ENCODE measurements at places on chromosomes 4 and X.

DNA sequence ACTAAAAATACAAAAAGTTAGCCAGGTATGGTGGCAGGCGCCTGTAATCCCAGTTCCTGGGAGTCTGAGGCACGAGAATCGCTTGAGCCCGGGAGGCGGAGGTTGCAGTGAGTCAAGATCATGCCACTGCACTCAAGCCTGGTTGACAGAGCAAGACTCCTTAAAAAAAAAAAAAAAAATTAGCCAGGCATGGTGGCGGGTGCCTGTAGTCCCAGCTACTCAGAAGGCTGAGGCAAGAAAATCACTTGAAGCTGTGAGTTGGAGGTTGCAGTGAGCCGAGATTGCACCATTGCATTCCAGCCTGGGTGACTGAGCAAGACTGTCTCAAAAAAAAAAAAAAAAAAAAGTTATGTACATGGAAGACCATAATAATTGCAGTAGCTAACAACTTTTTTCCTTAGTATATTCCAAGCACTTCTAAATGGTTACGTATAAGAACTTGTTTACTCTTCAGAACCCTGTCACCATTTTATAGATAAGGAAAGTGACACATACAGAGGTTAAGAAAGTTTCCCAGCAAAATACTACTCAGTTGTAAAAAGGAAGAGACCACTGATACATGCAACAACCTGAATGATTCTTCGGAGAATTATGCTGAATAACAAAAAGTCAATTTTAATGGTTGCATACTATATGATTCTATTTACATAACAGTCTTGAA, 24.5 kb downstream of the RUFY3 start:
- no peak overlapping the region for H3K4me3 ChIP-seq
- no peaks in the 10 kb centered on the region for H3K36me3 ChIP-seq
- no peaks in the 10 kb centered on the region for H3K4me1 ChIP-seq
- DNase-seq, result no peak
- no peak overlapping the region for H3K27ac ChIP-seq
- no peaks in the 10 kb centered on the region for H3K27me3 ChIP-seq

GRCh38 chr4:83885256-83886182, 349.6 kb downstream of the GPAT3 start:
- H3K36me3 ChIP-seq, result no peaks in the 10 kb centered on the region
- H3K4me1 ChIP-seq, result no peaks in the 10 kb centered on the region
- H3K27me3 ChIP-seq, result no peaks in the 10 kb centered on the region
- no peak overlapping the region for H3K4me3 ChIP-seq

- DNase-seq, result no peak
- H3K4me1 ChIP-seq, result no peaks in the 10 kb centered on the region
- H3K36me3 ChIP-seq, result no peaks in the 10 kb centered on the region
Measured at GRCh38 chrX:10356979-10357378, 200.2 kb downstream of the CLCN4 start.

DNA sequence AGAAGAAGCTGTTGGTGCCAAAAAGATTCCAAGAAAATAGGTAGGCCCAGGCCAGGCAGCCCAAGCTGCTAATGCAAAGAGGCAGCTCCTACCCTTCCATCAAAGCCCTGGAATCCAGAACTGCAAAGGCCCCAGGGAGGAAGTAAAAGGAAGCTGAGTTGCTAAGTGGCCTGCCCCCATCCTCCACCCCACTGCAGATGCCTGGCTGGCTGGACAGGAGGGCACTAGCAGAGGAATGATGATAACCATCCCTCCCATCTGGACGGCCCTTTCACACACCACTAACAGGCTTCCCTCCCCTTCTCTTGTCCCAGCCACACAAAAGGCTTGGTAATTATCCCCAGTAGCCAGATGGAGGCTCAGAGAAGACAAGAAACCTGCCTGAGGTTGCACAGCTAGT, 32.4 kb upstream of the PJA1 start:
- no peak for DNase-seq
- no peaks in the 10 kb centered on the region for H3K36me3 ChIP-seq
- no peak overlapping the region for H3K4me3 ChIP-seq
- H3K27ac ChIP-seq, result no peak overlapping the region
- peaks cover 59% of the 10 kb centered on the region for H3K27me3 ChIP-seq

- no peaks in the 10 kb centered on the region for H3K4me1 ChIP-seq
- H3K27me3 ChIP-seq, result no peaks in the 10 kb centered on the region
- no peaks in the 10 kb centered on the region for H3K36me3 ChIP-seq
Measured at GRCh38 chr4:21517126-21517859, 431.3 kb downstream of the KCNIP4 start.

DNA sequence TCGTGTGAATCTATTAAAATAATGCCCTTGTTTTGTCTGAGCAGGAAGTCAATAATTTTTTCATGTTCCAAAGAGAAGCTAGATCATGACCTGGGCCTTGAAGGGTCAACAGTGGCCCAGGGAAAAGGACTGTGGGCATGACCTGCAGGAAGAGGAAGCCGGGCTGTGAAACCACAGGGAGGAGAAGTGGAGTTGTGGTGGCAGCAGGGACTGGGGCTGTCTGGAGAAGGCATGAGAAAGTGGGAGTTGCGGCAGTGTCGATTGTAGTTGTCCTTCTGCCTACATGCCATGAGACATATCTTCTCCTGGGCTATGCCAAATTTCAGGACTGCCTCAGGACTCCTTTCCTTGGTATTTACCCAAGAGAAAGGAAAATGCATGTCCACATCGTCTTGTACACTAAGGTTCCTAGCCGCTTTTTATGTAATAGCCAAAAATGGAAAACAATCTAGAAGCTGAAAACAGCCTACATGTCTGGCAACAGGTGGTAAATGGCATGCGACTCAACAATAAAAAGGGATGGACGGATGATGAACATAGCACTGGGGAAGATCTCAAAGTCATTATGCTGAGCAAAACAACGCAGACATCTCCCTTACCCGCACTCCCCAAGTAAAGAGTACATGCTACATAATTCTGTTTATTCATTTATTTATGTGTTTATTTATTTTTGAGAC, 13.6 kb upstream of the PTTG2 start:
- no peaks in the 10 kb centered on the region for H3K27me3 ChIP-seq
- H3K4me1 ChIP-seq, result no peaks in the 10 kb centered on the region
- DNase-seq, result peak; percentile 41
- no peaks in the 10 kb centered on the region for H3K36me3 ChIP-seq

- H3K27ac ChIP-seq, result no peak overlapping the region
- no peaks in the 10 kb centered on the region for H3K27me3 ChIP-seq
- peak; percentile 87 for DNase-seq
- no peaks in the 10 kb centered on the region for H3K36me3 ChIP-seq
- H3K4me3 ChIP-seq, result no peak overlapping the region
- no peaks in the 10 kb centered on the region for H3K4me1 ChIP-seq
Measured at GRCh38 chr4:52376132-52376704, 282.9 kb downstream of the USP46 start.

GRCh38 chr4:173936861-173937260, 346.6 kb downstream of the FBXO8 start:
- H3K4me3 ChIP-seq, result no peak overlapping the region
- no peak for DNase-seq
- no peaks in the 10 kb centered on the region for H3K27me3 ChIP-seq

GRCh38 chr4:4420421-4420820, 33.5 kb downstream of the NSG1 start:
- peaks cover 60% of the 10 kb centered on the region for H3K36me3 ChIP-seq
- H3K27ac ChIP-seq, result no peak overlapping the region
- no peak overlapping the region for H3K4me3 ChIP-seq
- no peak for DNase-seq
- H3K27me3 ChIP-seq, result no peaks in the 10 kb centered on the region

GRCh38 chrX:97847885-97848679, 964.4 kb downstream of the RPA4 start:
- H3K27me3 ChIP-seq, result peaks cover 2% of the 10 kb centered on the region
- H3K27ac ChIP-seq, result no peak overlapping the region
- H3K4me1 ChIP-seq, result no peaks in the 10 kb centered on the region
- no peak for DNase-seq

DNA sequence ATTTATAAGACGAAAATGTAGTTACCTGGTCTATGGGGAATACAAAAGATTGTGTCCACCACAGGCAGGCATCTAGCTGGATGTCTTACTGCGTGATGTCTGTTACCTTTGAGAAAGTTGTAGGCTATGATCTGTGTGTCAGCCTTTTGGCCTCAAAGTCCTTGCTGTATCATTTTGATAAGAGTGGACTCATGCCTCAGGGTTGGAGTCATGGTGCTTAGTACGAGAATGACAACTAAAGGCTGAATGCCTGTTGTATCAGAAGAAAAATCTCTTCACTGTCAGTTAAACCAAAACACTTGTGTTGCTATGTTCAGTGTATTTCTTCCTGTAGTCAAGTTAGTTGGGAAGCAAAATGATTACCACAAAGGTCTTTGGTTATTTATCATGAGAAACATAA, 226.2 kb downstream of the ARHGAP10 start:
- no peaks in the 10 kb centered on the region for H3K27me3 ChIP-seq
- no peak for DNase-seq
- no peak overlapping the region for H3K27ac ChIP-seq
- peaks cover 8% of the 10 kb centered on the region for H3K36me3 ChIP-seq
- no peak overlapping the region for H3K4me3 ChIP-seq

GRCh38 chr4:172740434-172740833, 428.2 kb upstream of the GALNT7 start:
- DNase-seq, result no peak
- H3K4me1 ChIP-seq, result no peaks in the 10 kb centered on the region
- H3K36me3 ChIP-seq, result no peaks in the 10 kb centered on the region
- H3K27ac ChIP-seq, result no peak overlapping the region
- H3K4me3 ChIP-seq, result no peak overlapping the region

- H3K4me3 ChIP-seq, result no peak overlapping the region
- H3K36me3 ChIP-seq, result no peaks in the 10 kb centered on the region
- no peak for DNase-seq
- no peaks in the 10 kb centered on the region for H3K4me1 ChIP-seq
- no peaks in the 10 kb centered on the region for H3K27me3 ChIP-seq
Measured at GRCh38 chr4:39054497-39054896, 7.5 kb upstream of the KLHL5 start.

DNA sequence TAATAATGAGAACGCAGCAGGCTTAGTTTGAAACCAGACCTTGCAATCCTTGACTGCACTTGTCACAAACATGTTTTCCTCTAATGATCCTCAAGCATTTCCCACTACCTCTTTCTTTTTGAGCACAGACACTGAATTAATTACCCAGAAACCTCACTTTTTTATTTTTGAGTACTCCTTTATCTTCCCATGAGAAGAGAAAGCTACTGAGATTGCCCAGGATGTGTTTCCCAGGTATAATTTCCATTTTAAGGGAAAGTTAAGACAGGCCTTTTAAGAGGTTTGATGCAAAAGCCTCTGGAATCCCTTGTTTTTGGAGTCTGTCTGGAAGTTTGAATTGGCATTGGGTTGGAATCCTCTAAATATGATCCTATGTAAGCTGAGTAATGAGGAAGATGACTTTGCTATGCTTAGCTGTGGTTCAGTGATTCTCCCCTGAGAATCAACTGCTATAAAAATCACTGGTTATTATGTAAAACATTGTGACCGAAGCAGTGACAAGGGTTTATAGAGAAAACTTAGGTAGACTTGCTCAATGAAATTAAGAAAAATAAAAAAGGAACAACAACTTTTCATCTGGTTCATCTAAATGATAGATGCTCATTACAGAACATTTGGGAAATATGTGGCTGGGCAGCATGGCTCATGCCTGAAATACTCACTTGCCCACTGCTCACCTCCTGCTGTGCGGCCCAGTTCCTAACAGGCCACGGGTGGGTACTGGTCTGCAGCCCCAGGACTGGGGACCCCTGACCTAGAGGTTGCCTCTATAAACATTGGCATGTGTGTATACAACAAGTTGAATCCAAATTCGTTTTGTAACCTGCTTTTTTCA, 10.8 kb upstream of the RHOH start:
- H3K4me1 ChIP-seq, result no peaks in the 10 kb centered on the region
- no peak for DNase-seq
- H3K4me3 ChIP-seq, result no peak overlapping the region
- no peaks in the 10 kb centered on the region for H3K27me3 ChIP-seq

GRCh38 chrX:100871594-100872560, 2.3 kb downstream of the NOX1 start:
- H3K27me3 ChIP-seq, result peaks cover 6% of the 10 kb centered on the region
- no peak for DNase-seq
- H3K36me3 ChIP-seq, result no peaks in the 10 kb centered on the region
- no peaks in the 10 kb centered on the region for H3K4me1 ChIP-seq
- H3K27ac ChIP-seq, result no peak overlapping the region

DNA sequence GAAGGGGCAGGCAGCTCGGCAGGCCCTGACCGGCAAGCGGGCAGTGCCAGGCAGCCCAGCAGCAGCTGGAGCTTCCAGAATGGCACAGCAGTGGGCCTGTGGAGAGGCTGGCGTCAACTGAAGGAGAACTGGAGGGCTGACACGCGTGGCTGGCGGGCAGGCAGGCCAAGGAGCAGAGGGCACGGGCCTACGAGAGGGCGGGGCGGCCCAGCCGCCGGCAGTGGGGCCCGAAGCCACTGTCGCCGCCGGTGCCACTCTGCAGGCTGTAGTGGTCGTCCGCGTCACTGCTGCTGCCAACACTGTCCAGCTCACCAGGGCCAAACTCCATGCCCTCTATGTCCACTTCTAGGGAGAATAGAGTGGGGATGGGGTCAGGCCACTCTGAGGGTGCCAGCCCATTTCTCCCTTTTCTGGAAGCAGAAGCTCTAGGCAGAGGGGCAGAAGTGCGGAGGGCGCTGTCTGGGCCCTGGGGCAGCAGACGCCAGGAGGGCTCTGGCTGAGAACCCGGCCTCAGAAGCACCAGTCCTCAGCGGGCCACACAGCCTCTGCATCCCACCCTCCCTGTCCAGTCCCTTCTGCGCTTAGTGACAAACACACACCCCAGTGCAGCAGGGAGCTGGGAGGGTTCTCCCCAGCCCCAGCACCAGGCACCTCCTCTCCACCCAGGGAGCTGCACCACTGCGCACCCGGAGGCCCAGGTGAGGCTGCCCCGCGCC, 8.6 kb upstream of the HAUS3 start:
- DNase-seq, result peak; percentile 1
- H3K4me1 ChIP-seq, result peaks cover 9% of the 10 kb centered on the region
- H3K27me3 ChIP-seq, result no peaks in the 10 kb centered on the region
- H3K36me3 ChIP-seq, result peaks cover 73% of the 10 kb centered on the region

GRCh38 chrX:19606902-19607301, 91.6 kb upstream of the MAP3K15 start:
- H3K36me3 ChIP-seq, result peaks cover 3% of the 10 kb centered on the region
- no peak overlapping the region for H3K27ac ChIP-seq
- no peak for DNase-seq
- no peaks in the 10 kb centered on the region for H3K4me1 ChIP-seq

DNA sequence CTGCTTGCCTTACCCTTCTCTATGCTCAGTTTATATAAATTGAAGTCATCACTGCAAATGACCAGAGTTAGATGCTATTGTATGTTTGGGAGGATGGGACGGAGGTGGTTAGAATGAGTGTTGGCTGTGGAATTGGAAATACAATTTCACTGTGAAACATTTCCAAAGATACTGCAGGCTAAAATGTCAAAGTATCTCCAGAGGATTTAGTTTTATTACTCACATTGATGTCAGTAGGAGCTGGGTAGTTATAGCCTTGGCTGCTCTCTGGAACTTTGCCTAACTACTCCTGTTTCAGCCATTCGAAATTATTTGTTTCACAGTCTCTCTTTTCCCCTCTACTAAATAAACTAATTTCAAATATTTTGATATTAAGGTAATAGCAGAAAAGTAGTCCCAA, 92.6 kb upstream of the PPP3CA start:
- H3K27ac ChIP-seq, result no peak overlapping the region
- H3K36me3 ChIP-seq, result no peaks in the 10 kb centered on the region
- DNase-seq, result peak; percentile 38
- H3K4me3 ChIP-seq, result no peak overlapping the region
- peaks cover 4% of the 10 kb centered on the region for H3K4me1 ChIP-seq

Measured in muscle of leg (tissue), 16 donors.